NCI-H2081 treated with DMSO at 0.1 percent for 48 hours (cell line): ENCODE measurements at places on chromosomes 3 and 15.

DNA sequence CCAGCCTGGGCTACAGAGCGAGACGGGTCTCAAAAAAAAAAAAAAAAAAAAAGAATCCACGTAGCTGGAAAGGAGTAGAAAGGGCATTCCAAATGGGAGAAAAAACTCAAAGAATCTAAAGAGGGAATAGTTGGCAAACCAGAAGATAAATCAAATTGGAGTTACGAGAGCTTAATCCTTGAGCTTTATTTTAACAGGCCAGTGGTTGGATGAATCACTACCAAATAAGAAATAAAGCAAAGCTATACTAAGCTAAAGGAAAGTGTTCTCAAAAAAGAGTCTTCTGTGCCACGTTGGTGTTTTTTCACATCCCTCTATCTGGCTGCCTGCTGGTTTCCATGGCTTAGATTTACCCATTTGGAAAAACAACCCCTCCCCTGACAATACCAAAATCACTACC is 14.0 kb downstream of the VGLL4 start:
- DNase-seq = no peak

DNA sequence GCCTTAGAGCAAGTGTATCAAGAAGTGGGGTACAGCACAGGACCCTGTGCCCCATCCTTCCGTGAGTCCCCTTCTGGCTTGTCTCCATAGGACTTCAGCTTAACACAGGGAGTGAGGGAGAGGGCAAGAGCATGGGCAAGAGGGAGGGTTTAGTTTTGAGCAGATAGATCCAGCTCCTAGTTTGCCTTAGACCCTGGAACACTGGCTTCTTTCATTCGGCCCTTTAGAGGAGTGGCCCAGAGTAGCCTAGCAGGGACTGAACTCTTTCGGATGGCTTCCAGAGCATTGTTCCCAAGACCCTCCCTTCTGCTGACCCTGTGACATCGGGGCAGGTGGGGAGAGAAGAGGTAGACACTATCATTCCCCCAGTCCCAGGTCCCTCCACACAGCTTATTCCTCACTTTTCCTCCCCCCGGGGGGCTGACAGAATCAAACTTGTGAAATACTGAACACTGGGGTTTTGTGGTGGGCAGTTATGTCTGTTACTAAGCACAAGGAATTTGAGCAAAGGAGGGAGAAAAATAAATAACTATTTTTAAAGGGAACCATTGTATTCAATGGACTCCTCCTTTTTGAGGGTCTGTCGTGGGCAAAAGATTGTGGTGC is 289.6 kb upstream of the C2CD4B start:
- no peak for DNase-seq

- DNase-seq = no peak
Observed at GRCh38 chr3:157542711-157543500, 39.7 kb upstream of the VEPH1 start.

- DNase-seq = no peak
Observed at GRCh38 chr15:40466426-40467260, 4.1 kb upstream of the CHST14 start.

- no peak for DNase-seq
Observed at GRCh38 chr15:98433856-98434255, 214.5 kb upstream of the IGF1R start.

DNA sequence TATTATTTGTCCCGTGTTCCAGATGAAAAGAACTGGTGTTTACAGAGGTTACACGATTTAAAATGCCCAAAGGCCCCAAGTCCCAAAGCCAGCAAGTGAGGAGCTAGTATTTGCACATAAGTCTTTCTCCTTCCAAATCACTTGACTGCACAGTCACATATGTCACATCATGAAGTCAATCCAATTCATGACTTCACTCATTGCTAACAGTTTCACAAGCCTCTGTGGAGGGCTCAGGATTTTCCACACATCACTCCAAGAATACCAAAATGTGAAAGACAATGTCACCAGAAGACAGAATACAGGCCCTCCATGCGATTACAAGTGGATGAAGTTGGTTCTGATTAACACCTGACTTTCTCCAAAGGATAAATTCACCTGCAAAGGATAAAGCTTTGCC is 283.1 kb upstream of the UBE2E2 start:
- no peak for DNase-seq

- peak; percentile 5 for DNase-seq
Observed at GRCh38 chr3:150035301-150035779, 64.6 kb upstream of the PFN2 start.

DNA sequence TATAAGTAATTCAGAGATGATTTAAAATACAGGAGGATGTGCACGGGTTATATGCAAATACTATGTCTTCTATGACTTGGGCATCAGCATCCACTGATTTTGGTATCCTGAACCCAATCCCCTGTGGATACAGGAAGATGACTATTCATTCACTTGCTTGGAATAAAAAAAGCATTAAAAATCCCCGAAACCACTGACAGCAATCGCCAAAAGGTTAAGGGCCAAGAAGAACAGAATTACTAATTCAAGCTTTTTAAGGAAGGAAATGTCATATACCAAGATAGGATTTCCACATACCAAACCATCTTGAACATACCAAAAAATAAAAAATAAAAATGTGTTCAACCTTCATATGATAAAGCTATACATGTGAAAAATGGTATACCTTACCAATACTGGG is 93.7 kb downstream of the DLG1 start:
- no peak for DNase-seq

GRCh38 chr3:38711321-38711720 is 61.8 kb upstream of the SCN5A start:
- no peak for DNase-seq
